A549 treated with CpdA at 1 μM for 4 hours (cell line): ENCODE measurements at places on chromosomes 11 and 22. TPM values are rescaled to one million over a fixed set of nuclear protein-coding genes. Genes with fewer than 3 reads are reported as not detected.

Gene FAM181B
- total RNA-seq: 0.04 to 0.08 TPM (median 0.05 TPM) in 3 of 5 replicates, not detected in the others

Gene P2RY6
- total RNA-seq: 7.5 to 17.6 TPM (median 14.1 TPM) in 5 replicates

Gene DDIAS
- 16.9 to 21.9 TPM (median 18.7 TPM) in 5 replicates for total RNA-seq

Gene CXCR5
- total RNA-seq: 0.14 to 0.28 TPM (median 0.19 TPM) in 4 of 5 replicates, not detected in the other

Gene LRP4
- total RNA-seq: 6.6 to 9.0 TPM (median 8.3 TPM) in 5 replicates

Gene OR52B6
- total RNA-seq: not detected in 5 replicates
